ENCODE measurements at places on chromosomes 4 and X. TPM values are rescaled to one million over a fixed set of nuclear protein-coding genes. Genes with fewer than 3 reads are reported as not detected.

The NR3C2 gene
- 28.1 TPM for total RNA-seq

The SPIN4 gene
- 1.7 TPM for total RNA-seq

The PDHA2 gene
- total RNA-seq, result not detected

The SH3RF1 gene
- 27.3 TPM for total RNA-seq

The TEX11 gene
- not detected for total RNA-seq

The S100P gene
- total RNA-seq, result 0.60 TPM

The CT45A5 gene
- total RNA-seq, result not detected

The TMEM271 gene
- not detected for total RNA-seq

The ERAS gene
- total RNA-seq, result not detected

The GPC3 gene
- total RNA-seq, result 94.8 TPM

The XKRX gene
- total RNA-seq, result not detected

The DIPK2B gene
- 31.3 TPM for total RNA-seq

The SLBP gene
- total RNA-seq, result 58.4 TPM
